ENCODE measurements at places on chromosomes 5 and 9.

DNA sequence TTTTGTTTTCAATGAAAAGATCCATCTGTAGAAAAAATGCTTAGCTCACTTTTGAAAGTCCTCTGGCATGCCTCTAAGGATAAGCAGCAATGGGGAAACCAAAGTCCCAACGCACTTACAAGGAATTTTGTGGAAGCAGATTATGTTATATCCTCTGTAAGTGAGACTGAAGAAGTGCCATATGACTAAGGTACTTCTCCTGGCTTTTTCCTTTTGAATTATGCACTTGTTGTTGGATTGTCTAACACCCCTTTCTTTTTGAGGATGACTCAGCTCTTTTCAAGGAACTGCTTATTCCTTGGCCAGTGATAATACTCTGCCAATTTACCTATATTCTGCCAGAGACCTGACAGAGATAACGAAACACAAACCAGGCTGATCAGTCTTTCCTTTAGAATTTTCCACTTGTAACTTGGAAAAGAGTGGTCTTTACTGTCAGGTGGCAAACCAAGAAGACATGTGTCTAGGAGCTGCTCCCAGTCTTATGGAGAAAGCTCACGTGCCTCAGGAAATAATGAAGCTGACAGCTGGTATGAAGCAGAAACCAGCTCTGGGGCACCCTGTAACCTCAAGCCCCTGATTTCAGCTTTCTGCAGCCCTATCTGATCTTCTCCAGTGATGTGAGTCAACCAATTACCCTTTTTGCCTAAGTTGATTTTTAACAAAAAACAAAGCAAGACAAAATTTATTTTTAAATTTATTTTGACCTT, 290.8 kb upstream of the FBXL7 start:
- no peak for DNase-seq

GRCh38 chr9:118609355-118610044, 759.7 kb downstream of the BRINP1 start:
- DNase-seq: no peak

GRCh38 chr9:96382175-96382574, 1.3 kb downstream of the SLC35D2 start:
- no peak for DNase-seq

DNA sequence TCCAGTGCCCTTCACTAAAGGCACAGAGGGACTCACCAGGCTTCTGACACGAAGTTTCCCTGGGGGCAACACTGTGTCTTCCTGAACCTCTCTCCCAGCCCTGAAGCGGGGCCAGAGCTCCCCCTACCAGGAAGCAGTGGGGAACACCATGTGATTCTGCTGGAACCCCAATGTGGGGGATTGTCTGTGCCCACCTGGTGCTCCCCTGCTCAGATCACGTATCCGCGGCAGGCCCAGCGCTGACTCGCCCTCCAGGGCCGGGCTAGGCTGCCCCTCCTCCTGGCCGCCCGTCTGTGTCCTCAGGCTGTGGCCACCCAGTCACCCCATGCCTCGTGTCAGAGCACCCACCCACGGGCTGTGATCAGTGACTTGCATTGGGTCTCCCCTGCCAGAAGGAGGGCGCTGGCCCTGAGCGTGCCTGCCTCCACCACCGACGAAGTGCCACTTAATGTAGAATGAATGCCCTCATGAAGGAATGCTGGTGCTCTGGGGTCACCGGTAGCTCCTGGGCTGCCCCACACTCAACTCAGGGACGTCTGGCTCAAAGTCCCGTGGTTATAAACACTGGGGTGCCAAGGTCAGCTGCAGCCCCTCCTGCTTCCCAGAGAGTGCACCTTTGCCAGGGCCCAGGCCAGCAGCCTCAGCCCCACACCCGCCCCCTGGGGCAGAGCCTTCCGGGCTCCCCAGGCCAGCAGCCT, 22.1 kb downstream of the SARDH start:
- DNase-seq: no peak

GRCh38 chr5:130104895-130105688, 200.8 kb downstream of the CHSY3 start:
- no peak for DNase-seq

- no peak for DNase-seq
Measured at GRCh38 chr5:156675395-156675794, 174.7 kb upstream of the PPP1R2B start.

DNA sequence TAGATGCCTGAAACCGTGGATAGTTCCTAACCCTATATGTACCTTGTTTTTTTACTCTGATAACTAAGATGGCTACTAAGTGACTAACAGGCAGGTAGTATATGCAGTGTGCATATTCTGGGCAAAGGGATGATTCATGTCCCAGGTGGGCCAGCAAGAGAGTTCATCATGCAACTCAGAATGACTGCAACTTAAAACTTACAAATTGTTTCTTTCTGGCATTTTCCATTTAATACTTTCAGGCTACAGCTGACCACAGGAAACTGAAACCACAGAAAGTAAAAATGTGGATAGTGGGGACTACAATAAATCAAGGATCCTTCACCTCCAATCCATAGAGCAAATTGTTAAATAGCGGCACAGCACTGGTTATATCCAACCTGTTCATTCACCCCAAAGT, 30.7 kb upstream of the VCAN start:
- DNase-seq: no peak

GRCh38 chr5:110086658-110087388, 397.1 kb downstream of the MAN2A1 start:
- no peak for DNase-seq

DNA sequence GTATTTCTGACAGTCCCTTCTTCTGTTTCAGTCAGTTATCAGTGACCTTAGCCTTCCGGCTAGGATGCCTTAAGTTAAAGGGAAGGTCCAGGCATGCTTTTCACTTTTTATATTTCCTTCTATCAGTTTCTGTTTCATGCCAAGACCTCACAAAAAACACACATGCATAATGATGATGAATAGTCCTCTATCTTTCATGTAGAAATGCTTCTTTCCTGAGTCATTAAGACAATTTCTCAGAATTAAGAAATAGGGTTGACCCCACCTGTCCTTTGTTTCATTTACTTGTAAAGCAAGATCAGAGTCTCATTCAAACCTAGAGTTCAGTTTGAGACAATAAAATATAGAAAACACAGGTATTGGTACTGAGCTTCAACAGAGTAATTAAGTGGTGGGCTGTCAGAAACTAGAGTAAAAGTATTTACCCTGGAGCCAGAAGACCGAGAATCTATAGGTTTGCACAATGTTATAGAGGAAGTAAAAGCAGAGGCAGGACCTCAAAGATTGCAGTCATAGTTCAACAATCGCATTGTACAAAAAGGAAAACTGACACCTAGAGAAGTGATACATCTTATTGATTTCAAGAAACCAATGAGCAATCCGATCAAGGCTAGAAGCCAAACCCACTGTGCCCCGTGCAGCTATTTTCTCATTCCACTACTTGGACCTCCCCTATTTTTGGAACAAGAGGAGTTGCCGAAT, 118.7 kb upstream of the PUM3 start:
- no peak for DNase-seq

DNA sequence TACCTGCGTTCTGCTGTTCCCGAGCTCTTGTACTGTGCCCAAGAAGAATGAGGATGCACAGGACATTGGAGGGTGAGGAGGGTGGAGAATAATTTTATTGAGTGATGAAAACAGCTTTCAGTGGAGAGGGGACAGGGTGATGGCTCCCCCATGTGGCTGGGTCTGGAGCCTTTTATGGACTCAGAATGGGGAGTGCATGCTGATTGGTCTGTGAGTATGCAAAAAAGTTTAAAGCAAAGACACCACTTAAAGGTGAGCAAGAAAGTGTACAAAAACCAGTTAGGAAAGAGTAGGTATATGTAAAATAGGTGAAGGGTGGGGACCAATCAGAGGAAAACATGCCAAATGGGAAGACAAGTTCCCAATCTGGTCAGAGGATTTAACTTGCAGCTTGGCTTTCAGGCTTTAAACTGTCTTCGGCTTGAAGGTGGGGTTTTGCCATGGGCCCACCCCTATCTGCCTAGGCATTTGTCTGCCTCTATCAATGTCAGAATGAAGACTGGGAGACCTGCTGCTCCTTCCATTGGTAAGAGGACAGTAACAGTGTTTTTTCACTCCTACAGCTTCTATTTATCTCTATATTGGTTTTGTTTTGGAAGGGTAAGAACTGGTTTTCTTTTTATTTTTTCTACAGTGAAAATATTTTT, 118.0 kb upstream of the RAI14 start:
- no peak for DNase-seq

DNA sequence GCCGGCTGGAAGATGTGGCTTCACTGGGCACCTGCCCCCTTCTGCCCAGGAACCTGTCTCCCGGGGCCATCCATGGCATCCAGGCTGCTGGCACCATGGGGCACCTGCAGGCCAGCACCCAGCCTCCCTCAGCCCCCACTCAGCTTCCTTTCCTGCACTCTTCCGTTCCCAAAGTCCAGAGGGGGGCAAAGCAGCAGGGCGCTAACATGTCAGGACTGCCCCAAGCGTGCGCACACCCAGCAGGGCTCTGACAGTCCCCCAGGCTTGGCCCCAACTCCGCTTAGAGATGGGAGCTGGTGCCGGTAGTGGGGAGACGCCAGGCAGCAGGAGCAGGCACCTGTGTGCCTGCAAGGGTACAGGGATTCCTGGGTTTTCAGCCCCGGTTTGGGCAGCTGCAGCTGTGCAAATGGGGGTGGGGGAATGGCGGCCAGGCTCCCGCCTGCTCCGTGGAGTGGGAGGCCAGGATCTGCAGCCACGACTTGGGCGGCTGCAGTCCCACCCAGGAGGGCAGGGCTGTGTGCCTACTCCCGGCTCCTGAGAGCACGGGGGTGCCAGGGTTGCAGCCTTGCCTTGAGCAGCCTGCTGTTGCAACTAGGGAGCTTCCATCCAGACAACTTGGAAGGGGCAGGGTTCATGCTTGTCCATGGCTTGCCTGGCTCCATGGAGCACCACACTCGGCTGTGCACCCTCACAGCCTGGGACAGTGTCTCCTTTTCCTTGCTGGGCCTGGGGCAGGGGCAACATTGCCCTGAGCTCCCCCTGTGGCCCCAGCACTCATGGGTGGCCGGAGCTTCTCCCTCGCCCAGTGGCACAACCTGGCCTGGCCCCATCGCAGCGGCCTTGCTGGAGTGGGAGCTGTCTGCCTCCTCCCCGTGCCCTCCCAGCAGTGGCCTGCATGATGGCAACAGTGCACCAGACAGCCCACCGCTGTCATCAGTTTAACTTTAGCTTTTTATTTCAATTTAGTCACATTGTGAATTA, 561.1 kb downstream of the MTRR start:
- DNase-seq: no peak

GRCh38 chr5:143767162-143767561, 44.8 kb upstream of the HMHB1 start:
- no peak for DNase-seq

GRCh38 chr9:88534456-88535225, at the start of gene NXNL2:
NXNL2 (plus strand) TSS chr9:88535178; CDS start chr9:88535435, 257 bp downstream.
- DNase-seq: no peak

- no peak for DNase-seq
Measured at GRCh38 chr5:32692036-32692746, 18.9 kb upstream of the NPR3 start.

DNA sequence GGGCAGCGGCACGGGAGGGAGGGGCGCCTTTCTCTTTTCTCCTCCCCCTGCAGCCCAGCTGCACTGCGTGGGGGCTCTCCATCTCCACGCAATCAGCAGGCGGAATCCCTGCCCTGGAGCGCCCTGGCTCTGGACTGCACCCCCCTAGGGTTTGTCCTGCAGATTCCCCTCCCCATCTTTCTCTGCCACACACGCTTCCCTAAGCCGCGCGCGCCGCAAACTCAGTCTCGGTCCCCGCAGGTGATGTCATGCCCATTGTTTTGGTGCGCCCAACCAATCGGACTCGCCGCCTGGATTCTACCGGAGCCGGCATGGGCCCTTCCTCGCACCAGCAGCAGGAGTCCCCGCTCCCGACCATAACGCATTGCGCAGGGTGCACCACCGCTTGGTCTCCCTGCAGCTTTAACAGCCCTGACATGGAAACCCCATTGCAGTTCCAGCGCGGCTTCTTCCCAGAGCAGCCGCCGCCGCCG, at the start of gene KCNN2:
Gene KCNN2 (plus strand): TSS at position 347 of the 473 bp plus-strand sequence. CDS start 70 bp downstream, at position 417.
- no peak for DNase-seq

GRCh38 chr5:127428748-127429147, 88.7 kb upstream of the PRRC1 start:
- no peak for DNase-seq

DNA sequence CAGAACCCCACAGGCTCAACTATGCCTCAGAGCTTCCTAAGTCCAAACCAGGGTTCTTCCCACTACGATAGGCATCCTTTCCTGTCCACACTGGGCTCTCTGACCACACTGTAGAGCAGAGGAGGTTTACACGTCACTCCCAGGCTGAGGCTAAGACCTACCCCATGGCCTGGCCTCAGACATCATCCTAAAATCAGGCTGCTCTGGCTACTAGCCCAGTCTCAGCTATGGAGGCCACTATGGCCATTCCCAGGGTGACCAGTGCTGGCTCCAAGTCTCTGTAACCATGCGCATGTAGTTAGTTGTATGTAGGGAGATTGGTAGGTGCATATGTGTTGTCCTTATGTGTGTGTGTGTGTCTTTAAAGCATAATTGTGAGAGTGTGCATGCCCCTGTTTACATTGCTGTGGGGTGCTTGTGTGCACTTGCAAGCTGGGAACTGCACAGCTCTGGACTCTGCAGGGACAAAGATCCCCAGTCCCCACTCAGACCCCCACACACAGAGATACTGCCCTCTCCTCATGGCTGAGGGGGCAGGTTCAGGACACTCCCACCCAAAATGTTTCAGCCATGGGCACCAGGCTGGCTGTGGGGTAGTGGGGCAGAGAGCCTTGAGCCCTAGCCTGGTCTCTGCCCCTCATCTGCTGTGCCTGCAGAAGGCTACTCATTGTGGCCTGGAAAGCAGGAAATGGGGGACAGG, 12.3 kb downstream of the PDLIM4 start:
- peak; percentile 75 for DNase-seq

DNA sequence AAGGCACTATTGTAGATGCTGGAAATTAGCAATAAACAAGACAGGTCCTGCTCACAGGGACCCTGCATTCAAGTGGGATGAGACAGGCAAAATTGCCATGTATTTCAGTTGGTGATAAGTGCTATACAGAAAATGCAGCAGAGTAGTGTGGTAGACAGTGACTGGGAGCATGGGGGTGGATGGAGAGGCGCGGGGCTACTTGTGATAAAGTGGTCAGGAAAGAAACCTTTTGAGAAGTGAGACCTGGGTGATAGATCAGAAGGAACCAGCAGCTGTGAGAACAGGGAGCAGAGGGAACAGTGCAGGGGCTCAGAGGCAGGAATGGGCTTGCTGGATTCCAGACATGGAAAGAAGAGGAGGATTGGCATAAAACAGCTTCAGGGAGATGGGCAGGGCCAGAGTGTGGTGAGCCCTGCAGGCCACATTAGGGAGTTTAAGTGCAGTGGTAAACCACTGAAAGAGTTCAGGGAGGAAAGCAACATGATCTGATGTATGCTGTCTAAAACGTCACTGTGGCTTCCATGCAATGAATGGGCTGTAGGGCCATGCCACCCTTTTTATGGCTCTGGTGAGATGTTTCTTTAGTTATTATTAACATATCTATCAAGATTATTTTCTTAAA, 7.3 kb downstream of the CRHBP start:
- DNase-seq: no peak

- no peak for DNase-seq
Measured at GRCh38 chr5:89053547-89053946, 170.6 kb upstream of the MEF2C start.

DNA sequence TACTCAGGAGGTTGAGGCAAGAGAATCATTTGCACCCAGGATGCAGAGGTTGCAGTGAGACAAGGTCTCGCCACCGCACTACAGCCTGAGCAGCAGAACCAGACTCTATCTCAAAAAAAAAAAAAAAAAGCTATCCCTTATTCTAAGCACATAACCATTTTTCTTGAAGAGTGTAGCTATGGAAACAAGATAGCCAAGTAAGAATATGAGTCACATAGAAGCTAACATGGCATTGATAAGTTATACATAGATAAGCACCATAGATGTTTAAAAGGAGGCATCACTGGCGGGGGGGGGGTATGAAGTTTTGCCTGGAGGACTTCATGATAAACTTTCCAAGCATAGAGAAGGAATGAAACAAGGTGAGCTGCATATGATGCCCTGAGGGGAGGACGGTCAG, 26.0 kb downstream of the CHSY3 start:
- DNase-seq: no peak
